Uterus (tissue), 4 donors: ENCODE measurements at places on chromosomes 2 and 18.
A peak's percentile ranks its signal among the peaks of the same experiment; 100 is the strongest.

GRCh38 chr2:28446531-28446930, 49.3 kb upstream of the PLB1 start:
- no peak for DNase-seq

- no peak for DNase-seq
Observed at GRCh38 chr2:45928946-45929345, 277.5 kb downstream of the PRKCE start.

- DNase-seq, result no peak
Observed at GRCh38 chr2:199370150-199370780, 87.5 kb downstream of the SATB2 start.

- DNase-seq, result no peak
Observed at GRCh38 chr2:15096873-15097272, 464.3 kb downstream of the NBAS start.

- DNase-seq, result no peak
Observed at GRCh38 chr18:25299426-25300300, 52.3 kb downstream of the ZNF521 start.

GRCh38 chr2:163736433-163737189, 803 bp upstream of the FIGN start:
- DNase-seq, result peak; percentile 33

- no peak for DNase-seq
Observed at GRCh38 chr18:23126376-23127056, 8.8 kb upstream of the CABLES1 start.

- peak; percentile 51 for DNase-seq
Observed at GRCh38 chr2:54560146-54560881, 104.2 kb downstream of the SPTBN1 start.
